ENCODE measurements at places on chromosomes 12 and 14. TPM values are rescaled to one million over a fixed set of nuclear protein-coding genes. Genes with fewer than 3 reads are reported as not detected.

SYNJ2BP gene
- 27.9 TPM for total RNA-seq

- no peak overlapping the region for H3K27ac ChIP-seq
- H3K27me3 ChIP-seq, result no peaks in the 10 kb centered on the region
- peaks cover 51% of the 10 kb centered on the region for H3K36me3 ChIP-seq
- H3K4me3 ChIP-seq, result no peak overlapping the region
Measured at GRCh38 chr12:65463082-65463481, 184.6 kb downstream of the MSRB3 start.

PNN gene
- total RNA-seq, result 28.4 TPM

DNA sequence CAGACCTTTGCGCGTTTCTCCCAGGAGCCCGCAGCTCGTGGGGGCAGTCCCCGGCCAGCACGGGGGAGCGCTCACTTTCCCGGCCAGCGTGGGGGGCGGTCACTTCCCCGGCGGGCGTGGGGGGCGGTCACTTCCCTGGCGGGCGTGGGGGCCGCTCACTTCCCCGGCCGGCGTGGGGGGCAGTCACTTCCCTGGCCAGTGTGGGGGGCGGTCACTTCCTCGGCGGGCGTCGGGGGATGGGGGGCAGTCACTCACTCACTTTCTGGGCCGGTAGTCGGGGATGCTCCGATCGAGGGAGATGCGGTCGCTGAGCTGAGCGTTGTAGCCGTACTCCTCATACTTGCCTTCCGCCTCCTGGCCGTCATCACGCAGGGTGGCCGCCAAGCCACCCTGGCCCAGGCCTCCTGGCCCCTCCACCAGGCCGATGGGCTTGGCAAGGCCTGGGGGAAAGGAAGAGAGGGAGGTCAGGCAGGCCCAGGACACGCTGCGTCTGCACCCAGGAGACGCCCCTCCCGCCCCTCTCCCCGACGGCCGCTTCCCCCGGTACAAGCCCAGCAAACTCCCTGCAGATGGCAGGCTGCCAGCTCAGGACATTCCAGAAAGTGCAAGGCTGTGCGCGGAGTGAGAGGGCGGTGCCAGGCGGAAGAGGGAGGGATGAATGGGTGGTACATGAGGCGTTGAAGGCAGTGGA, 43.3 kb downstream of the GALNT9 start:
- no peaks in the 10 kb centered on the region for H3K4me1 ChIP-seq
- peak; percentile 40 for DNase-seq
- H3K27ac ChIP-seq, result no peak overlapping the region
- H3K36me3 ChIP-seq, result no peaks in the 10 kb centered on the region

DNA sequence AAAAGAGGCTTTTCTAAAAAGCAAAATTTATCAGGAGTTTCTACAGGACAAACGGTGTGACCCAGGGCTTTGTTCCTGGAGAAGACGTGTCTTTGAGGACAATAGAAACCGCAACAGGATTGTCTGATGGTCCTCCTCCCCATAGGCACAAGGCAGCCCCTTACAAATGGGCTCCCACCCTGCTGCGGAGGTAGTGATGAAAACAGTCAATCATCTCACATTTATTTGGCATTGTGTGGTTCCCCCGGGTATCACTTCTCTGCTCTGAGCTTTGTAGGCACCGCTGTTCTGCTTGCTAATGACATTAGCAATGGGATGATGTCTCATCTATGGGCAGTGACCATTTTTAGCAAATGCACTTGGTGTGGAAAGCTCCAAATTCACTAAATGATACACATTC, 155.5 kb upstream of the TMPO start:
- H3K4me1 ChIP-seq, result no peaks in the 10 kb centered on the region
- H3K27ac ChIP-seq, result no peak overlapping the region
- DNase-seq, result no peak
- no peak overlapping the region for H3K4me3 ChIP-seq
- no peaks in the 10 kb centered on the region for H3K36me3 ChIP-seq

- H3K27ac ChIP-seq, result no peak overlapping the region
- no peaks in the 10 kb centered on the region for H3K36me3 ChIP-seq
- no peaks in the 10 kb centered on the region for H3K27me3 ChIP-seq
- no peak for DNase-seq
- H3K4me3 ChIP-seq, result no peak overlapping the region
- H3K4me1 ChIP-seq, result peaks cover 20% of the 10 kb centered on the region
Measured at GRCh38 chr14:74547331-74547927, 53.9 kb downstream of the ISCA2 start.

- H3K36me3 ChIP-seq, result no peaks in the 10 kb centered on the region
- H3K27me3 ChIP-seq, result no peaks in the 10 kb centered on the region
- peaks cover 58% of the 10 kb centered on the region for H3K4me1 ChIP-seq
- DNase-seq, result no peak
- H3K4me3 ChIP-seq, result no peak overlapping the region
Measured at GRCh38 chr12:112346194-112346593, 36.0 kb downstream of the HECTD4 start.

DNA sequence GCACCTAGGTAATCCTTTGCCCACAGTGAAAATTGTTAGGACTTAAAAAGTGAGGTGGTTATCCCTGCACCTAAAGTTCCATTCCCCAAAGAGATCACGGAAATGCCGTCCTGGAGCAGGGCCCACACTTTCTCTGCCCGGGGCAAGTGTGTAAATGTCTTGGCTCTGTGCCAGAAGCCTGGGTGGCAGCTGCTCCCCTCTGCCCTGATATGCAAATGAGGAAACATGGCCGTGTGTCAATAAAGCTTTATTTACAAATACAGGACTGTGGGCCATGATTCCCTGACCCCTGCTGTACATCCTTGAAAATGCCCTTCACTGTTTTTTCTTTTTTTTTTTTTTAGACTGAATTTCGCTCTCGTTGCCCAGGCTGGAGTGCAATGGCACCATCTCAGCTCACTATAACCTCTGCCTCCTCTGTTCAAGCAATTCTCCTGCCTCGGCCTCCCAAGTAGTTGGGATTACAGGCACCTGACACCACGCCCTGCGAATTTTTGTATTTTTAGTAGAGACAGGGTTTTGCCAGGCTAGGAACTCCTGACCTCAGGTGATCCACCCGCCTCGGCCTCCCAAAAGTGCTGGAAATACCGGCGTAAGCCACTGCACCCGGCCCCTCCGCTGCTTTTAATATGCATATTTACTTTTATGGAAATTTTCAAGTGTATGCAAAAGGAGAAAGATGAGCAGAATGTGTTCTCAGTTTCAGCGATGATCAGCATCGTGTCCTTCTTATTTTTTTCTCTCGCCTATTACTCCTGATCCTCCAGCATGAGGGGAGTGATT, 75.5 kb downstream of the GALNT9 start:
- DNase-seq, result no peak
- no peaks in the 10 kb centered on the region for H3K4me1 ChIP-seq
- no peaks in the 10 kb centered on the region for H3K36me3 ChIP-seq
- no peak overlapping the region for H3K27ac ChIP-seq
- peaks cover 11% of the 10 kb centered on the region for H3K27me3 ChIP-seq
- H3K4me3 ChIP-seq, result no peak overlapping the region

DNA sequence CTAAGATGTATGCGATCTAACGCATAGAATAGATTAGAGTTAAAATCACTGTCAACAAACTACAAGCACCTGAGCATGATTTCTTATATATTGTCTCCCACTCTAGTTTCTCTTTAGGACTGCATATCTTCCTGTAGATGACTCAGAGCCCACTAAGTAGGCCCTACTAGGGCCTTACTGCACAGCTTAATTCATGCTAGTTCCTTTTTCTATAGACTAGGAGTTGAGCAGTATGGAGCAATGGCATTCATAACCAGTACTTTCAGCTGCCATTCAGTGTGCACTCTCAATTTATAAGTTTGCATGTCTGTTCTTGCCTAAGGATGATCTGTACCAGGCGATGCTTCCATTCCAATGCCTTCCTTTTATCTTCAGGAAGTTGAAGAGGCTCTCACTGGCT, 103.5 kb downstream of the METTL25 start:
- H3K4me3 ChIP-seq, result no peak overlapping the region
- H3K27ac ChIP-seq, result no peak overlapping the region
- no peaks in the 10 kb centered on the region for H3K4me1 ChIP-seq
- DNase-seq, result no peak
- no peaks in the 10 kb centered on the region for H3K27me3 ChIP-seq

GPRC5A gene
- 0.28 TPM for total RNA-seq

DNA sequence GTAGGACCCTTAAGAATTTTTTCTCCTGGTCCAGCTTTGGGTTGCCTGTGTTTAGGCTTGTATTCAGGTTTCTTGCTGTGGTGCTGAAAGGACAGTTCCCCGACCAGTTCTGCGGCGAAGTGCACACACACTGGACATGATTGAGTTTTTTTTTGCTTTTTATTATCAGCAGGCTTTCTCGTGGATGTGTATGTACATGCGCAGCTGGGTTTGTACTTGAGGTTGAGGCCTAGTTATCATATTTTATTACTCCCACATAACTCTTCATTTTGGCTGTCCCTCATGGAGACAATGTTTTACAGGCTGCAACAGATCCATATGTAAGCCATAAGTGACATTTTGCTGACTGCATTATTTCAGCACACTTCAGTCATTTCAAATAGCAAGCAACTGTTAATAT, 2.5 kb downstream of the SCN8A start:
- no peak overlapping the region for H3K27ac ChIP-seq
- no peak for DNase-seq
- no peaks in the 10 kb centered on the region for H3K4me1 ChIP-seq

- no peak overlapping the region for H3K27ac ChIP-seq
- no peak overlapping the region for H3K4me3 ChIP-seq
- H3K4me1 ChIP-seq, result no peaks in the 10 kb centered on the region
Measured at GRCh38 chr12:79233341-79233781, 368.8 kb downstream of the SYT1 start.

LMO3 gene
- total RNA-seq, result 2.8 TPM

Data from psoas muscle (tissue), 8 donors.